ENCODE measurements at places on chromosomes 3 and 15. TPM values are rescaled to one million over a fixed set of nuclear protein-coding genes. Genes with fewer than 3 reads are reported as not detected.

Gene LARP6
- total RNA-seq: not detected

Gene CLDN1
- total RNA-seq: 6.0 TPM

Gene DNAJC13
- total RNA-seq: 36.1 TPM

Gene ECE2
- not detected for total RNA-seq

Measured in activated T-helper 2 cell treated with anti-CD3 and anti-CD28 coated beads, Interferon-gamma antibody, Interleukin-2, Interleukin-4, amounts not matched to agents 10 μg/mL and 5 μg/mL and 100 μg/mL, durations not matched to agents 14 hours and 24 hours and 36 hours (primary cell).